ENCODE measurements at places on chromosomes 4 and X.
A peak's percentile ranks its signal among the peaks of the same experiment; 100 is the strongest.

GRCh38 chr4:39657465-39657864, 18.8 kb upstream of the SMIM14 start:
- DNase-seq, result no peak

- DNase-seq, result no peak
Observed at GRCh38 chrX:10030570-10030969, 63.4 kb downstream of the CLDN34 start.

GRCh38 chrX:40174854-40175510, 77.2 kb upstream of the BCOR start:
- DNase-seq, result peak; percentile 19

GRCh38 chr4:126559961-126560360, 1072.8 kb upstream of the INTU start:
- DNase-seq, result no peak

DNA sequence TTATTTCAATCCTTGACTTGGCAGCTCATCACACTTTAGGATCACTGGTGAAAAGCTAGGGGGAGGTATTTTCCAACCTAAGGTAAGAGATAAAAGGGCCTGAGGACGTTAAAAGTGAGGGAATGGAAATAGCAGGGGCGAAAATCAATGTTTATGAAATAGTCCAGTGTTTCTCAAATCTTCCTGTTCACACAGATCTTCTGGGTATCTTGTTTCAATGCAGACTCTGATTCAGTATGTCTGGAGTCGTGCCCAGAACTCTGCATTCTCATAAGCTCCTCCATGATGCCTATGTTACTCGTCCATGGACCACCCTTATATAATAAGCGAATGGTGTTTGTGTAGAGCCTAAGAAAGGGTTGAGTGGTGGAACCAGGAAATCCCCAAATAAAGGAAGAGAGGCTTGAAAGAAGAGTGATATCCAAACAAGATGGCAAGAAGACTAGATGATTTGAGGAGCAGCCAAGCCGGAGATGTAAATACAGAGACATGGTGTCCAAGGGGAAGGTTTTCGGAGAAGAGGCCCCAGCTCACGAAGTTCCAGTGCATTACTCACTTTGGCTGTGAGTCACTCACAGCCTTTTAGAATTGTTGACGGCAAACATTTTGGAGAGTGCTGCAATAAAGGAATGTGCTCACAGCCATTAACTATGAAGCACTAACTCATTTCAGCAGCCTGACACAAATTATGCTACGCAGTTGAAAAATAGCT, 215.6 kb upstream of the PPARGC1A start:
- DNase-seq, result no peak

GRCh38 chr4:54093324-54094240, 6.4 kb upstream of the GSX2 start:
- no peak for DNase-seq

GRCh38 chrX:109857584-109858228, 124.6 kb upstream of the ACSL4 start:
- DNase-seq, result no peak

DNA sequence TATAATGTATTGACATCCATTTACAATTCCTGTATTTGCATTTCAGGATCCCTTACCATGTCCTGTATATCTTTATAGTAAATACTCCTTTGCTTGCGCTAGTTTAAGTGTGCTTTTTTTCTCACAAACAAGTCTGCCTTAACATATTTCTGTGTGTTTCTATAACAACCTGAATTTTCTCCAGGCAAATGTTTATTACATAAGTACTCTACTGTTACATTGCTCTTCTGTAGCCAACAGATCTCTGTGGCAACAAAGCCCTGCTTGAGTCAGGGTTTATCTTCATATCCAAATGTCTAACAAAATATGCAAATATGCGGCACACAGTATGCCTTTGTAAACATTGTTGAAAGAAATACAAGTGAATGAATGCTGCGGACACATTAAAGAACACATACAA, 625.5 kb downstream of the TLL1 start:
- no peak for DNase-seq
